ENCODE measurements at places on chromosomes 5 and 9. TPM values are rescaled to one million over a fixed set of nuclear protein-coding genes. Genes with fewer than 3 reads are reported as not detected.

Gene SPATA31C1
- total RNA-seq = not detected

Gene GABRG2
- total RNA-seq = not detected

Gene C8G
- 0.94 TPM for total RNA-seq

Gene GADD45G
- total RNA-seq = not detected

Gene PAEP
- total RNA-seq = not detected

Gene TXNDC8
- total RNA-seq = not detected

Gene MARCOL
- not detected for total RNA-seq

Gene PTGDS
- total RNA-seq = 0.56 TPM

Gene SEMA5A
- not detected for total RNA-seq

Gene PLPPR1
- total RNA-seq = not detected

Gene CARD9
- 1.0 TPM for total RNA-seq

Gene FOXI1
- not detected for total RNA-seq

Gene KCNIP1
- not detected for total RNA-seq

Gene FOXD4
- total RNA-seq = 0.34 TPM

Gene IL13
- not detected for total RNA-seq

Gene DOCK8
- total RNA-seq = 0.40 TPM

Gene F2R
- 56.4 TPM for total RNA-seq

Gene KCNT1
- total RNA-seq = not detected

Gene NRG2
- 1.3 TPM for total RNA-seq

Gene FRRS1L
- total RNA-seq = 0.15 TPM

Gene SPAG8
- total RNA-seq = 0.72 TPM

Gene KCNN2
- not detected for total RNA-seq

Gene LCN2
- 3.9 TPM for total RNA-seq

Gene CARD6
- total RNA-seq = 3.3 TPM

Gene OLFM1
- 11.4 TPM for total RNA-seq

Gene BTNL3
- not detected for total RNA-seq

Gene PRRX2
- total RNA-seq = 12.5 TPM

Gene FOXD4L5
- total RNA-seq = 0.11 TPM

Gene HBEGF
- total RNA-seq = 6.4 TPM

Gene DAPK1
- total RNA-seq = 14.6 TPM

Gene CTXN3
- not detected for total RNA-seq

Gene PTPN3
- total RNA-seq = 13.1 TPM

Gene SLC34A1
- not detected for total RNA-seq

Gene RAB3C
- not detected for total RNA-seq

Gene C9
- not detected for total RNA-seq

Gene F12
- total RNA-seq = 23.9 TPM

Gene ARL14EPL
- not detected for total RNA-seq

Gene HAND1
- total RNA-seq = 0.23 TPM

Gene N4BP3
- 1.1 TPM for total RNA-seq

Gene C5orf52
- total RNA-seq = not detected

Gene AGXT2
- total RNA-seq = not detected

Gene MOB3B
- total RNA-seq = 7.9 TPM

Gene TRUB2
- total RNA-seq = 50.2 TPM

Gene SGCD
- total RNA-seq = 3.9 TPM

Gene STPG3
- not detected for total RNA-seq

Gene SLC36A2
- not detected for total RNA-seq

Gene PCSK1
- total RNA-seq = 0.16 TPM

Gene ELAVL2
- not detected for total RNA-seq
